ENCODE measurements at places on chromosomes 4 and X.

GRCh38 chr4:73414936-73415271, 10.8 kb downstream of the ALB start:
- no peak for DNase-seq

- no peak for DNase-seq
Measured at GRCh38 chr4:47749060-47749459, 88.8 kb downstream of the CORIN start.

DNA sequence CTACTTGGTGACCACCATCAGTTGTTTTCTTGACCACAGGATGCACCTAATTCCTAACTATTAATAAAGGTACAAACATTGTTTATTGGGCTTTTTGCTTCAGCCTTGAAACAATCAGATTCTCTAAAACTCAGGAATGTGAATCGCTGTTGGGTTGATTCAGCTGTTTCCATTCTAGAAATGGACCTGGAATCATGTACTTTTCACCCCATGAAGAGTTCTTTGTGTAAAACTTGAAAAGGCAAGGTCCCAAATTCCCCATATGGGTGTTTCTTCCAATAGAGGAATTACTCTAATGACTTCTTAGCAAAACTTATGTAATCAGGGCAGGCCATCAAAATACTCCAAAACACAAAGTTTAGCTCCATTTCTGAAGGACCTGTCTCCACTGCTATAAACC, 7.4 kb downstream of the AFAP1 start:
- DNase-seq = no peak

GRCh38 chrX:106611679-106612392, at the start of gene RADX:
TSS of gene RADX (plus strand) at chrX:106611978. CDS start at chrX:106612081, 103 bp downstream.
- DNase-seq = peak; percentile 67

GRCh38 chrX:124240422-124240821, 92.0 kb upstream of the TEX13D start:
- no peak for DNase-seq

- no peak for DNase-seq
Measured at GRCh38 chr4:187714957-187715356, 280.6 kb upstream of the ZFP42 start.

DNA sequence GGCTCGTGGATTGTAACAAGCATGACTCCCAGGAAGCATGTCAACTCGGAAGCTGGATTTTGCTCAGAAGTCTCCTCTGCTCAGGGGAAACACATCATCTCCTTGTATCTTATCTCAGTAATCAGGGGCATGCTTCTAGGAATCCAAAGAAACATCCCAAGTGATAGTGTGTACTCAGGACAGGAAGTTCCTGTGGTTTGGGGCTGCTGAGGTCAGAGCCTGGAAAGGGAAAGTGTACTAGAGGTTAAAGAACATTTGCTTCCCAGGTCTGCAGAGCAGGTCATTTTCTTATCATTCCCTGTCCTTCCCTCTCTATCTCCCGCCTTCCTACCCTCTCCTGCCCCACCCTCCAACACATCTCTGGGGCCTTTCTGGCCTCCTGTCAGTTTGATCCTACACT, 38.8 kb downstream of the SLC34A2 start:
- DNase-seq = no peak

DNA sequence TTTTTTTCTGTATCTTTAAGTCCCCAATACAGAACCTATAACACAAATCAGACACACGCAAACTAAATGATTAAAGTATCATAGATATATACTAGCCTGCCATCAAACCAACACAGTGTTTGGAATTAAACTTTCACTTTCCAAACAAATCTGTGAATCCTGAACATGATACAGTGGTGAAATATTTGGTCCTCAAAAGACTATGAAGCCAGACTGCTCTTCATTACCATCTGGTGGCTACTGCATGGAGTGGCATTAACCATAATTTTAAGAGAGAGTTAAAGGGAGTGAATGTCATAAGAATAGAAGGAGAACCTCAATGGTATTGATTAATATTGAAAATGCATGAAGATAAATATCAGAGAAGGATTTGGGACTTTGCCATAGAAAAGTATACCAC, 9.2 kb upstream of the GABRA4 start:
- DNase-seq = peak; percentile 12

DNA sequence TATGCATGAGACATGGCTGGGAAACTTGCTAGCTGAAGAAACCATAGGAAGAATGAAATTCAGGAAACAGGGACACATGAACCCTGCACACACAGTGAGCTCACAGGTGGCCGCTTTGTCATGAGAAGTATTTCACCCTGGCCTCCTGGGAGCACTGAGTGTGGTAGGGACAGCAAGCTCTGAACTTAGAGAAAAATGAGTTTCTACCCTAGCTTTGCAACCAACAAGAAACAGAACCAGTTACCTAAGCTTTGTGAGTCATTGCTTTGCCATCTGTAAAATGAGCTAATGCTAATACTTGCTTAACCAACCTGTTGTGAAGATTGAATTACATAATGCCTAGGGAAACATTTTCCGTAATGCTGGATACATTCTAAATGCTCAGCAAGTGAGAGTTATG, 206.6 kb upstream of the HS3ST1 start:
- peak; percentile 8 for DNase-seq

- no peak for DNase-seq
Measured at GRCh38 chrX:2401590-2402360, 99.0 kb downstream of the DHRSX start.

DNA sequence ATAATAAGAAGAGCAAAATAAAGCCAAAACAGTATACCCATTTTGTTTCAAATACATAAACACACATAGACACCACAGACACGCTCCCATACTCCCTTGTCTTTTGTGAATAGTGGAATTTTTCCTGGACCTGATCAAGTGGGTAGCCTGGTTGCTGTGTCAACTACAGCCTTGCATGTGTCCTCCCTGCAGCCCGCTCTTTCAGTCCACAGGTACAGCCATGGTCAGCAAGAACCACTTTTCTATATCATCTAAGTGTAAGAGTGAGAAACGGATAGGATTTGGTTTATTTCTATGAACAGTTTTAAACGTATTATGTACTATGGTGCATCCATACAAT, 9.8 kb downstream of the PWWP3B start:
- DNase-seq = no peak

DNA sequence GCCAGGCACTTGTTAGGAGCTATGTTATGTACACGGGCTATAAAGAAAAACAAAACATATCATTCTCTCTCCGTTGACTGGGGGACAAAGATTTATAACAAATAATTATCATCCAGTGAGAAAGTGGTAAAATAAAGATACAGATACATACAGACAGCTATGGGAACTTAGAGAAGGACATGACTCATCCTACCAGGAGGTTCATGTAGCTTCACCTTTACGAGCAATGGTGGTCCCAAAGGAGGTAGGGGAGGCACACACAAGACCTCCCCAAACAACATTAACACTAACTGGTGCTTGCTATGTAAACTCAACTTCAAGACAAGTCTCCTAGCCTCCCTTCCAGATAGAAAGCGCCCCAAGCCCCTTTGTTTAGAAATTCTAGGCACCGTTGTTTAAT, 8.9 kb downstream of the AMBN start:
- DNase-seq = no peak

GRCh38 chr4:28799696-28800095, 1920.5 kb upstream of the PCDH7 start:
- no peak for DNase-seq

DNA sequence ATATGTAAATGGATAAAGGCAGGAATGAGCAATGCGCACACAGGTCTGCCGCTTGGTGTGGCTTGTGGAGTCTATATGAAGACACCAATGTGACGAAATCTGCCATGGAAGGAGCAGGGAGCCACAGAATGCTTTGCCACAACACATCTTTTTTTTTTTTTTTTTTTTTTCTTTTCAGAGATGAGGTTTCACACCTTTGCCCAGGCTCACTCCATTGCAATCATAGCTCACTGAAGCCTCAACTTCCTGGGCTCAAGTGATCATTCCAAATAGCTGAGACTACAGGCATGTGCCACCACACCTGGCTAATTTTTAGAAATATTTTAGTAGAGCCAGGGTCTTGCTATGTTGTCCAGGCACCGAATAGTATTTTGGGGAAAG, 17.4 kb upstream of the SLC34A2 start:
- DNase-seq = no peak

DNA sequence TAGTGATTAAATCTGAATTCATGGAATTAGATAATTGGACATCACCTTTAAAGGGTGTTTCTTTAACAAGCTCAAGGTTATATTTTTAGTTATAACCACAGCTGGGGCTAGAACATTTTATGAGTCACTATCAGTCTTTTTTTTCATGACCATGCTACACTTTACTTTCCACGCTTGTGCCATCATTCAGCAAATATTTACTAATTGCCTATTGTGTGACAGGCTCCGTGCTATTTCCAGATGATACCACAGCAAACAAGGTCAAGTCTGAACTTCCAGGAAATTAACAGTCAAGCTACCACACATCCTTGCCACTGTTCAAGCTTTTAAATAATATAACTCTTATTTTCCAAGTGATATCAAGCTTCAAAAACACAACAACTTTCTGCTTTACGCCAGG, 16.5 kb downstream of the SPANXN3 start:
- DNase-seq = no peak

GRCh38 chr4:55530691-55531090, 16.0 kb downstream of the CLOCK start:
- DNase-seq = no peak

DNA sequence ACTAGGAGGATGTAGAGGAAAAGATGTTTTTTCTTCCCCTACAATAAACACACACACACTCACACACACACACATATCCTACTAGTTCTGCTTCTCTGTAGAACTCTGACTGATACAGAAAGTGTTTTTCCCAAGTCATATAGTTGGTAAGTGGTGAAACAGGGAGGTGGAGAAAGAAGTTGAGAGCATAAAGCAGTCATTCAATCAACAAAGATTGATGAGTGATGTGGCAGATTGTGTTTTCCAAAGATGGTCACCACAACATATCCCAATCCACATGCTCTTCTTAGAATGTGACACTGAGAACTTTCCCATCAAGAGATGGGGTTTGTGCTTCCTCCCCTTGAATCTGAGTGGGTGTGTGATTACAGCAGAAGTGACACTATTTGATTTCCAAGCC, 123.4 kb upstream of the ATP6AP2 start:
- no peak for DNase-seq

GRCh38 chr4:153362184-153362583, 17.7 kb downstream of the MND1 start:
- DNase-seq = no peak

DNA sequence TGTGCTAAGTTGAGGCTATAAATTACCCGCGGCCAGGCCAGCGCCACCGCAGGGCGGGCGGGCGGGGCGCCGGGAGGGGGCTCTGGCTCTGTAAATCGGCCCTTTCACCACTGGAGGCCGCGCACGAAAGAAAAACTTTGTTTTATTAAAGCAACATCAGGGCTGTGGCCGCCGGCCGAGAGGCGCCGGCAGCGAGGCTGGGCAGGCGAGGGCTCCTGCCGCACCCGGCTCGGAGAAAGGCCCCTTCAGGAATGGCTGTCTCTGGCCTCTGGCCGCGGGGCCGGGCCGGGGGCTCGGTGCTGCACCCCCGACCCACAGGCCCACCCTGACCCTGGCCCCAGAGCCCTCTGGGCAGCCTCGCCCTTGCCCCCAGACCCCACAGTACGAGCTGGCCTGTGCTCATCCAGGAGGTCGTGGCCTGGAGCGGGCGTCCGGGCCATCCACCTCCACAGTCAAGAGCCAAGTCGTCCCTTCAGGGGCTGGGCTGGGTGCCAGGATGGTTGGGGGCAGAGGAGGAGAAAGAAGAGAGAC, 29.5 kb upstream of the FGFR3 start:
- DNase-seq = no peak

DNA sequence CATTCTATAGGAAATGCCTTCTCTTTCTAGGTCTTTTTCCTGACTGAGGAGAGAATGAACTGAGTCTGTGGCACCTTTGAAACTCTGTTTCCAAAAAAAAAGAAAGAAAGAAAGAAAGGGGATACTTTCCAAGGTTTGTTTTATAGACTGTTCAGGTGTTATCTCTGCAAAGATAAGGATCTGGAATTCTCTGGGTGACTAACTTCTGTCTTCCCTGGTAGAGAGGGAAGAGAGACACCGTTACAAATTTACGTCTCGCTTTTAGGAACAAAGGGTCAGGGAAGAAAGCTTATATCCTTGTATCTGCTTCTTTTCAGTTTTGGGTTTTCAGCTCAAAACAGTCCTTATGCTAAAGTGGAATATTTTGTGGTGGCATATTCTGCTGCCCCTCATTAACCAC, 314.1 kb downstream of the RAPGEF2 start:
- no peak for DNase-seq

DNA sequence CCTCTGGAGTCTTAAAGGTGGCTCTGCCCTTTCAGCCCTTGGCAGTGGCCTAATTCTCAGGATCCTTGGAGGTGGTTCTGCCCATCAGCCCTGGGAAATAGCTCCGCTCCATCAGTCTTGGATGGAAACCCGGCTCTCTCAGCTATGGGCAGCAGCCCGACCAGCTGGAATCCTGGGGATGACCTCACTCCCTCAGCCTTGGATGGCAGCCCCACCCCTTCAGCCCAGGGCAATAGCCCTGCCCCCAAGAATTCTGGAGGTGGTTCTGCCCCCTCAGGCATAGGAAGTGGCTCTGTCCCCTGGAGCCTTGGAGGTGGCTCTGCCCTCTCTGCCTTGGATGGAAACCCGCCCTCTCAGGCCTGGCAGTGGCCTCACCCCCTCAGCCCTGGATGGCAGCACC, 127.7 kb downstream of the RBMX2 start:
- DNase-seq = no peak

DNA sequence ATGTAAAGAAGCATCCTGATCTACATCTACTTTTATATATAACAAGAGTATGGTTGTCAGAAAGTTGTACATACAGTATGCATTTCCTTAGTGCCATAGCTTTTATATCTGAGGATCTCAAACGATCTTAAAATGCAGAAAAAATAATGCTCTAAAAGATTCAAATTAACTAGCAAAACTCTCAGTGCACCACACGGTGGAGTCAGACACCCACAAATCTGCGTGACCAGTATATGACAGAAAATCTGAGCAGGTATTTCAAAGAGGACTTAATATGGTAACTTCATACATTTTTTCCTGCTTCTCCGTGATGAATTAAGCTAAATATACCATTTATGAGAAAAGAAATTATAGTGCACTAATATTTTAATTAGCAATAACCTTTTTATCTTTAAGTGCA, 803.0 kb downstream of the DMD start:
- DNase-seq = no peak

GRCh38 chr4:128668566-128668965, 140.9 kb upstream of the JADE1 start:
- DNase-seq = no peak

- DNase-seq = peak; percentile 35
Measured at GRCh38 chr4:10611673-10612072, 72.9 kb downstream of the CLNK start.

DNA sequence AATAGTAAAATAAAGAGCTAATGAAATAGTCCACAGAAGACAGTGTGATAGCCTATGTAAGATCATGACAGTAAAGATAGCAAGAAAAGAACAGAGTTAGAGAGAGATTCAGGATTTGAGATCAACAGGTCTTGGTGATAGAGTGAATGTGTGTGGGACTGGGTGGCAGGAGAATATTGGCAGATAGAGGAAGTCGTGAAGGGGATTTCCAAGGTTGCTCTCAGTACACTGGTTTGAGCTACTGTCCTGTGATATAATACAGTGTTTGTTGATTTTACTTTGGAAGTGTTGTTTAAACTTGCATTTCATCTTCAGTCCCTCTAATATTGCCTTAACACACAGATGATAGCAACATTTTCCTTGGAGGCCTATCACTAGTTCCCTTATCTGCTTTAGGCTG, 44.1 kb downstream of the DTHD1 start:
- no peak for DNase-seq

- no peak for DNase-seq
Measured at GRCh38 chr4:127145006-127145540, 487.7 kb upstream of the INTU start.
